Amygdala (tissue), 56 donors: ENCODE measurements at places on chromosomes 1 and 21.

GRCh38 chr1:6852136-6852890, 67.1 kb downstream of the CAMTA1 start:
- no peak for DNase-seq

GRCh38 chr1:168195199-168196135, 16.7 kb downstream of the TIPRL start:
- no peak for DNase-seq

GRCh38 chr1:100806601-100807000, 87.1 kb downstream of the VCAM1 start:
- DNase-seq: no peak

DNA sequence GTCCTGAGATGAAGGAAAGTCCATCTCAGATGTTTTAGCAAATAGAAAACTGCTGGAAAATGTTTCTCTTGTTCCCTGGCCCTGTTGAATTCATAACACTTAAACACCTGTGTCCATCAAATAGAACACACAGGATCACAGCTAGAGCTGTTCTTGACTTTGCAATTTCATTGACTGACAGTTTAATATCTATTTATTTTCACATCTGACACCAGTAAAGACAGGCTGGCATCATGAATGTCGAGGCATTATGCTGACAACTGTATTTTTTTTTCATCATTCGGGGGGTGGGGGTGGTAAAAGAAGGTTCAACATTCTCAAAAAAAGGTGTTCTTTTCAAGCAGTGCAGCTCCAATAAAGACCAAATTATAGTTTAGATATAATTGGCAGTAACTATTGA, 591.2 kb upstream of the PTBP2 start:
- no peak for DNase-seq

DNA sequence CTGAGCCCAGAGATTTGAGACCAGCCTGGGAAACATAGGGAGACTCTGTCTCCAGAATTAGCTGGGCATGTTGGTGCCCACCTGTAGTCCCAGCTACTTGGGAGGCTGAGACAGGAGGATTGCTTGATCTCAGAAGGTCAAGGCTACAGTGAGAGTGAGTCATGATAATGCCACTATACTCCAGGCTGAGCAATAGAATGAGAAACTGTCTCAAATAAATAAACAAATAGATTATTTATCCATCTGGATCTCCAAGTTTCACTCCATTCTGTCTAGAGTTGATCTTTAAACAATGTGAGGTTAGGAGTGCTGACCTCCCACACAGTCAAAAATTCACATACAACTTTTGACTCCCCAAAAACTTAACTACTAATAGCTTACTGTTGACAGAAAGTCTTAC, 106.8 kb upstream of the PALMD start:
- DNase-seq: no peak

- no peak for DNase-seq
Measured at GRCh38 chr1:235864931-235865525, 1.7 kb downstream of the LYST start.

GRCh38 chr1:40649592-40649930, 15.9 kb downstream of the RIMS3 start:
- no peak for DNase-seq

GRCh38 chr1:84350550-84350949, 47.7 kb upstream of the DNASE2B start:
- DNase-seq: no peak

DNA sequence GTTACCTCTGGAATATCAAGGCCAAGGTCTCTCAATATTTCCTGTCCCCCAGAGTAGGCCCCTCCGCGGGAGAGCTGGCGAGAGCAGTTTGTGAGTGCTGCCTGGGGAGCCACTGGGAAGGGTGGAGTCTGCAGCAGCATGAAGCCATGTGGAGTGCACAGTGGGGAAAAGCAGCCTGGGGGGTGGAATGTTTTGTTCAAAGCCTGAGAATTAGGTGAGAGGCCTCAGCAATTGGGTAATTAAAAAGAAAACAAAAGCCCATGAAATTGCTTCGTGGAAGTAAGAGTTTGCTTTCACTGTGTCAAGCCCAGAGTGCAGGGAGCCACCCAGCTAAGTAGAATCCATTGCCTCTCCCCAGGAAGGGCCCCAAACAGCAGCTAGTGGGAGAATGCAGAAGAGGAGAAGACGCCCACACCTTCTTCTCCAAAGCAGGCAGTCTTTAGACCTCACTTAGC, 30.2 kb upstream of the DISC1 start:
- DNase-seq: no peak

DNA sequence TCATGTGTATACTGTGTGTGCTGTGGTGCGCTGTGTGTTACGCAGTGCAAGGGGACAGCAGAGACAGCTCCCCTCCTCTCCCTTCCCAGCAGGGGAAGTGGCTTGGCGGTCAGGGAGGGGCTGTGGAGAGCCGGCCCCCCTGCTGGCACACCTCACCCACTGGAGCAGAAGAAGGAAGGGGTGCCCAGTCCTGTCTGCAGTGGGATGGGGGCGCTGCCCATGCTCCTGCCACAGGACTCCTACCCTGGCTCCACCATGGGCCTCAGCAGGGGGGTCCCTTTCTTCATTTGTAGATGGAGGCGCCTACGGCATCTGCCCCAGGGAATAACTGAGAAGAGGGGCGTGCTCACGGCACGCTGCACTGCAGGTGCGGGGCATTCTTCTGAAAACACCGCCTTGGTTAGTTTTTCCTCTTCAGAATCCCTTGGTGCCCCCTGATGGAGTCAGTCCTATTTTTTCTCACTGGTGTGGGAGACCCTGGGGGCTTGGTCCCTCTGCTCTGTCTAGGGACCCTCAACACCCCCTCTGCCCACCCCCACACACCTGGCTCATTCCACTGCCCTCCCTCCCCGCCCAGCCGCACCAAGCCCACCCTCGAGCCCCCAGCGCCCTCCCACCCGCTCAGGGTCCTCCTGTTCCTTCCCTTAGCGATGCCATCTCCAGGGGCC, 13.8 kb upstream of the LDLRAP1 start:
- no peak for DNase-seq

DNA sequence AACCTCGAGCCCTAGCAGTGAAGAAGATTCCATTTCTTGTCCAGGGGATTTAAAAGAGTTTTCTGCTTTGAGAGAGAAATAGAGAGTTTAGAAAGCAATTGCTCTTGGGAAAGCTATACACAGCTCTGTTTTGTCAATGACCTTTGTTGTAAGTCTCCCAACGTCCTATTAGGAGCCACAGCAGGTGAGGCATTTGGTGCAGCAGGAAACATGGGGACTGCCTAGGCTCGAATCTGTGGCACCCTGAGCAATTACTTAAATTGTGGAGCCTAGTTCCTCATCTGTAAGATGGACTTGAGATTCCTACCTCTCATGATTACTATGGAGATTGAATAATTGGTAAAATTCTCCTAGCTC, 8.2 kb downstream of the DCLRE1B start:
- DNase-seq: no peak

GRCh38 chr1:31434979-31435378, 22.0 kb downstream of the SERINC2 start:
- DNase-seq: no peak

GRCh38 chr1:7292036-7292681, 478.9 kb upstream of the VAMP3 start:
- DNase-seq: no peak

GRCh38 chr1:220999872-221000863, 120.9 kb downstream of the HLX start:
- no peak for DNase-seq

DNA sequence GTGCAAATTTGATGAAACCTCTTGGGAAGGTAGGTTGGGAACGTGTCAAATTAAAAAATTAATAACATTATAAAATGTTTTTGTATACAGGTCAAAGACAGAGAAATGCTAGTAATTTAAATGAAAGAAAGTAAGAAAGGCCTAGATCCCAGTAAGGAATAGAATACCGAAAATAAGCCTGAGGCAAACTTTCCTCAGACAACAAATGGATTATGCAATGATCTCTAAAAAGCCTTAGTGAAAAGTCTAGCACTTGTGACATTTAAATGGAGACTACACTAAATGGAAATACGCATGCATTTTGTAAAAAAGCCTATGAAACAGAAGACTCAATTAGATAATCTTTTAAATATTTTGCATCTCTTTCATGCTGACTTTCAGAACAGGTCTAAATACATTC, 138.5 kb upstream of the ZNHIT6 start:
- DNase-seq: no peak

DNA sequence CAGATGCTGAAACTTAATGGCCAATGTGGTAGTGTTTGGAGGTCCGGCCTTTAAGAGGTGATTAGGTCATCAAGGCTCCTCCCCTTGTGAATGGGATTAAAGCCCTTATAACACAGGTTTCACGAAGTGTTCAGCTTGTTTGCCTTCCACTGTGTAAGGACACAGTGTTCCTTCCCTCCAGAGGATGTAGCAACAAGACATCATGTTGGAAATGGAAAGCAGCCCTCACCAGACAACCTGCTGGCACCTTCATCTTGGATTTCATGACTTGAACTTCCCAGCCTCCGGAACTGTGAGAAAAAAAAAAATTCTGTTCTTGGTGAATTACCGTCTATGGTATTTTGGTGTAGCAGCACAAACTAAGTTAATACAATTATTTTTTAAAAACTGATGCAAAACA, 613.8 kb downstream of the KIF26B start:
- DNase-seq: no peak
